ENCODE measurements at places on chromosomes 12 and 14.

DNA sequence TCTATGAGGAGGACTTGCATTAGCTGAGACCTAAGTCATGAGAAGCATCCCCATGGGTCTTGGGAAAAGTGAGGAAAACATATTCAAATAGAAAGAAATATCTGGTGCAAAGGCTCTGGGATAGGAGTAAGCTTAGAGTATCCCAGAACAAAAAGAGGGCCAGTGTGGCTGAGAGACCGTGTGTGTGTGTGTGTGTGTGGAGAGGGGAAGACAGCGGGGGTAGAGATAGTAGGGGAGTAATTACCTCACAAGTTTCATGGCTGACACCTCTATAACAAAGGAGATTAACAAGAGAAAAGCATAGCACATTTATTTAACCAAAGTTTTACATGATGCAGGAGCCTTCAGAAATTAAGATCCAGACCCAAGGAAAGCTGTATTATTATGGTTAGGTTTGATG lies 440.5 kb downstream of the RAD51B start:
- H3K27me3 ChIP-seq: no peaks in the 10 kb centered on the region
- H3K27ac ChIP-seq: peak overlapping the region; percentile 99
- H3K36me3 ChIP-seq: no peaks in the 10 kb centered on the region
- no peak overlapping the region for H3K4me3 ChIP-seq
- no peak for DNase-seq

DNA sequence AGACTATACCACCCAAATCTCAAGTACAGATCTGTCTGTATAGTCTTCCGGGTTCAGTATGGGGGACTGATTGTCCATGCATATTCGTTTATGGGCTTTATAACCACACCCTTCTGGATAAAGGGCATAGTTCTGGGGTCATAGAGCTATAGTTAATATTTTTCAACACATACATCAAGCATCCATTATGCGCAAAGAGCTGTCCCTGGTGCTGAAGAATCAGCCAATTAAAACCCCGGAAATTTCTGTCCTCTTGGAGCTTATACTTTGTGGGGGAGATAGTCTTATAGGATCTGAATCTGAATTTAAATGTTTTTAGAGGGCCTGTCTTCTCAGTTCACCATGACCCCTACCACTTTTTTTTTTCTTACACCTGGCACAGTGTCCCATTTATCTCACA lies 256.7 kb downstream of the SUDS3 start:
- DNase-seq: no peak
- H3K36me3 ChIP-seq: no peaks in the 10 kb centered on the region
- no peaks in the 10 kb centered on the region for H3K27me3 ChIP-seq
- H3K4me1 ChIP-seq: no peaks in the 10 kb centered on the region
- H3K27ac ChIP-seq: no peak overlapping the region

- no peak overlapping the region for H3K27ac ChIP-seq
- H3K36me3 ChIP-seq: peaks cover 12% of the 10 kb centered on the region
- no peaks in the 10 kb centered on the region for H3K27me3 ChIP-seq
- H3K4me1 ChIP-seq: no peaks in the 10 kb centered on the region
- H3K4me3 ChIP-seq: no peak overlapping the region
- no peak for DNase-seq
Observed at GRCh38 chr14:103172921-103173320, 49.7 kb downstream of the TNFAIP2 start.

- no peak overlapping the region for H3K27ac ChIP-seq
- H3K4me3 ChIP-seq: no peak overlapping the region
- no peaks in the 10 kb centered on the region for H3K4me1 ChIP-seq
- no peak for DNase-seq
Observed at GRCh38 chr12:106362971-106363370, 5.4 kb downstream of the POLR3B start.

DNA sequence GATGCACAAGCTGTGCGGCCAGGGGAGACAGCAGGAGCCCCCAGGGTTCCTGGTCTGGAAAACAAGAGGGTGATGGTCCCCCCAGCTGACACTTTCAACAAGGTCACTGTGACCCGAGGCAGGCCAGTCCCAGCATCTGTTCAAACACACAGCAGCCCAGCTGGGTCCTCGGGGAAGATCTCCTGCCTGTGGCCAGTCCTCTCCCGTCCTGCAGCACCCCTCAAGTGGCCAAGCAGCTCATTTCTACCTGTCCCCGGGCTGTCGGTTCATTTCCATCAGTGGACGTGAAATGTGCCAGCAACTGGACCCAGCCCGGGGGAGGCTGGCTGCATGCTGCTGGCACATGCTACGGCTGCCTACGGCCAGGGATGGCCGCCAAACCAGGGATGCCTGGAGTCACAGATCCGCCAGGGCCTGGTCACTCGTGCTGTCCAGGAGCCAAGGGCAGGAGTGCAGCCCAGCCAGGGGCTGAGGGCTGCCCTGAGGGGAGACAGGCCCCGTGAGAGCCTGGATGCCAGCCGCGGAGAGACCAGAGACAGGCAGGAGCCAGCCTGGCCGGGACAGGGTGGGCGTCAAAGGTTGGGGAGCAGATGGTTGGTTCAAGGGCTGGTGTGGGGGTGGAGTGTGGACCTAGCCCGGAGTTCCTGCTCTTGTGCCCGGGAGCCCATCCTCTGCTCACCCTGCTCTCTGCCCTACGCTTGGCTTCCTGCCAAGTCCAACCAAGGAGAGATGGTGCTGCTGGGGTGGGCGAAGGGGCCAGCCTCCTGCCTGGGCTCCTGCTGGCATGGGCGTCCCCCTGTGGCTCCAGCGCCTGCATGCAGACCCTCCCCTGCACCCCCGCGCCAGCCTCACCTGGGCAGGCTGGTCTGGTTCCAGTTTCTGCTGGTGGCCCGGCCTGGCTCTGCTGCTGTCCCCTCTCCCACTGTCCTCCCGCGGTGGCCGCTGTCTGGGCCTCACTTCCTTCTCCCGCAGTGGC lies 143.8 kb downstream of the ADGRD1 start:
- H3K27me3 ChIP-seq: no peaks in the 10 kb centered on the region
- H3K27ac ChIP-seq: no peak overlapping the region
- no peak overlapping the region for H3K4me3 ChIP-seq
- H3K36me3 ChIP-seq: no peaks in the 10 kb centered on the region

- H3K4me3 ChIP-seq: no peak overlapping the region
- H3K4me1 ChIP-seq: no peaks in the 10 kb centered on the region
- no peaks in the 10 kb centered on the region for H3K36me3 ChIP-seq
- DNase-seq: no peak
Observed at GRCh38 chr12:26172946-26173552, 22.3 kb upstream of the SSPN start.

GRCh38 chr14:21912367-21912766 lies 238.7 kb upstream of the OR4E1 start:
- no peaks in the 10 kb centered on the region for H3K4me1 ChIP-seq
- H3K36me3 ChIP-seq: no peaks in the 10 kb centered on the region
- H3K27ac ChIP-seq: no peak overlapping the region
- H3K27me3 ChIP-seq: no peaks in the 10 kb centered on the region

- no peaks in the 10 kb centered on the region for H3K4me1 ChIP-seq
- no peaks in the 10 kb centered on the region for H3K36me3 ChIP-seq
- no peak overlapping the region for H3K4me3 ChIP-seq
Observed at GRCh38 chr14:25074099-25074685, 24.2 kb upstream of the STXBP6 start.

- H3K4me1 ChIP-seq: no peaks in the 10 kb centered on the region
- no peaks in the 10 kb centered on the region for H3K36me3 ChIP-seq
Observed at GRCh38 chr12:116171549-116171948, 105.9 kb downstream of the MED13L start.

- peaks cover 2% of the 10 kb centered on the region for H3K36me3 ChIP-seq
- no peak for DNase-seq
- peaks cover 35% of the 10 kb centered on the region for H3K27me3 ChIP-seq
Observed at GRCh38 chr14:50828721-50829488, 2.1 kb downstream of the NIN start.

DNA sequence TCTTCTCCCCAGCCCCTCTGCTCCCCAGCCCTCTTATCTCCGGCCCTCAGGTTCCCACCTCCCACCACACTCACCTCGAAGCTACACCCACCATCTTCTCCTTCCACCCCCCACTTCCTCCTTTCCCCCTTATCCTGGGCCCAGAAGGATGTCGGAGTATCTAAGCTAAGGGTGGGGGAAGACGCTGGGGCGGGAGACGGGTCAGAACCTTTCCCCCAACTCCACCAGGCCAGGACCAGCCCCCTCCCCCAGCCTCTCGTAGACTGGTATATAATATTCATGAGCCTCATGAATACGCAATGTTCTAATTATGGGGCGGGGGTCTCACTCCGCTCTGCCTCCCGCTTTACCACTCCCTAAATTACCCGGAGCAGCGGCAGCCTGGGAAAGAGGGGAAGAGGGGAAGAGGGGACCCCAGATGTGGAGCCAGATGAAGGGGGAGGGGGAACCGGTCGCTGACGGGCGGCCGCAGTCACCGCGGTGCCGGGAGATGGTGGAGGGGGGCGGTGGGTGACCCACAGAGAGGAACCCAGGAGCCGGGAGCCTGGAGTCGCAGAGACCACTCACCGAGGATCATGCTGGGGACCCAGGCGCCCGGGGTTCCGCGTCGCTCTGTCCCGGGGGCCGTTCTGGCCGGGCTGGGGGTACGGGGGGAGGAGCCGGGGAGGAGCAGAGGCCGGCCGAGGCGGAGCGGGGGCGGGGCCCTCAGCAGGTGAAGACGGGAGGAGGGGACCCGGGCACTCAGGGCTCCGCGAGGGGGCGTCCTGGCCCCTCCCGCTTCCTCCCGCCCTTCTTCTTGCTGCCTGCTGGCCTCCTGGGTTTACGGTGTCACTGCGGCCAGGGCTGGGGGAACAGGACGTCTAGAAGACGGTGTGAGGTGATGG lies 6.4 kb upstream of the ZNF385A start:
- H3K4me3 ChIP-seq: peak overlapping the region; percentile 88
- peaks cover 26% of the 10 kb centered on the region for H3K4me1 ChIP-seq
- H3K27me3 ChIP-seq: no peaks in the 10 kb centered on the region
- no peaks in the 10 kb centered on the region for H3K36me3 ChIP-seq
- DNase-seq: peak; percentile 94

DNA sequence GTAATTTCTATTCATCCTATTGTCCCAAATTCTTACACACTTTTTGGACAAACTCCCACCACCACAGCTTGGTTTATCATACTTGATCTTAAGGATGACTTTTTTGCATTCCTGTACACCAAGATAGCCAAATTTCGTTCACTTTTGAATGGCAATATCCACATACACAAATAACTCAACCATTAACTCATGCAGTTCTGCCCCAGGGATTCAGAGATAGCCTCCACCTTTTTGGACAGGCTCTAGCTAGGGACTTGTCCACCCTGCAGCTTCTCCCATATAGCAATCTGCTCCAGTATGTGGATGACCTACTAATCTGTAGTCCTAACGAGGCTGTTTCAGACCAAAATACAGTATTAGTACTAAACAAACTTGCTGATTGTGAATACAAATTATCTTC lies 32.7 kb upstream of the OXA1L start:
- no peak for DNase-seq
- no peaks in the 10 kb centered on the region for H3K27me3 ChIP-seq
- H3K4me3 ChIP-seq: no peak overlapping the region
- H3K4me1 ChIP-seq: no peaks in the 10 kb centered on the region
- H3K27ac ChIP-seq: no peak overlapping the region

- no peak overlapping the region for H3K27ac ChIP-seq
- no peaks in the 10 kb centered on the region for H3K27me3 ChIP-seq
- H3K36me3 ChIP-seq: no peaks in the 10 kb centered on the region
- H3K4me3 ChIP-seq: no peak overlapping the region
- H3K4me1 ChIP-seq: peaks cover 4% of the 10 kb centered on the region
- DNase-seq: no peak
Observed at GRCh38 chr14:70692210-70692609, 50.5 kb downstream of the TTC9 start.

DNA sequence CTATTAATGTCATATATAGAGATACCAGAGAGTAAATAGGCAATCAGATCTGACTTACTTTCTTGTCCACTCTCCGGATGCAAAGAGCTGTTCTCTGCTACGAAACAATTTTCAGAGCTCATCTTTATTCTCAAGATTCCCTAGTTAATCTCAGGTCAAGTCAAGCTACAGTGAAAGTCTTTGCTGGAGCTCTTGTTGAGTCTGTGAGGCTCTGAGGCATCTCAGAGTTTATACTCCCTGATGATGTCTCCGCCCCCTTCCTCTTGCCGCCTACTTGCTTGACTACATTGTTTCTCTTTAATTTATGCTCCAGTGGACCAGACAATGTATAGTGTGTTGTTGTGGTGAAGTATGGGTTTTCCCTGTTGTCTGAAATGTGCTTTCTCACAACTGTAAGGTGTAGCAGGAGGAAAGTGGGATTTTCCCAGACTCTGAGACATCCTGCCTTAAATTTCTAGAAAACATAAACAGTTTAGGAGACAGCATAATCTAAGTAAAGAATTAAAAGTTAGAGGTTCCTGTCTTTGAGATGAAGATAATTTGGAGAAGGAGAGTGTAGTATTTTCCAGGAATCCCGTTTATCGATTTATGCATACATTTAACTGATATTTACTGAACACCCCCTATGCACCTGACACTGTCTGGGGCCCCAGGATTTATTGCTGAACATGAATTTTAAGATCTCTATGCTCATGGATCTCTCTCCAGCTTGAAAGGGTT lies at the start of gene CD69:
CD69 (minus strand) TSS at position 203 of the 720 bp plus-strand sequence; CDS start at position 122, 81 bp downstream.
- no peaks in the 10 kb centered on the region for H3K27me3 ChIP-seq
- H3K27ac ChIP-seq: no peak within 1 kb of the TSS
- DNase-seq: no peak
- H3K4me1 ChIP-seq: no peaks in the 10 kb centered on the region
- no peaks in the 10 kb centered on the region for H3K36me3 ChIP-seq
- no peak within 1 kb of the TSS for H3K4me3 ChIP-seq

DNA sequence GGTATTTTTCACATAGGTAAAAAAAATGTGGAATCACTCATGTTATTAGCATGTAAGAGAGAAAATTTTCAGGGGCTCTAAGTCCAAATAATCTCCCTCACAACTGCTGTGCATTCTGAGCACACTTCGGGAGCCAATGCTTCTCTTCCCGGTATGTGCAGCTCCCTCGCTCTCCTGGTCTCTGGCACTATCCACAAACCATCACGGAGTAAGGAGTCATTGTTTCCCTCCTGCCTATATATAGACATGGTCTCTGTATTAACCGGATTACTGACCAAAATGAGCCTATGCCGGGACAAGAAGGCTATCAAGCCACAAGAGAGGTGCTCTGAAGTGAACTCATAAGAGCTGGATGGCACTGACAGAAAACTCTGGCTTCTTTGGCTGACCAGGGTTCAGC lies 13.4 kb downstream of the HECTD4 start:
- DNase-seq: no peak
- H3K27ac ChIP-seq: no peak overlapping the region
- no peak overlapping the region for H3K4me3 ChIP-seq
- H3K27me3 ChIP-seq: no peaks in the 10 kb centered on the region
- no peaks in the 10 kb centered on the region for H3K36me3 ChIP-seq

- H3K27me3 ChIP-seq: no peaks in the 10 kb centered on the region
- no peak for DNase-seq
- peaks cover 2% of the 10 kb centered on the region for H3K36me3 ChIP-seq
- H3K4me3 ChIP-seq: no peak overlapping the region
- no peaks in the 10 kb centered on the region for H3K4me1 ChIP-seq
Observed at GRCh38 chr12:46982629-46983392, 96.6 kb upstream of the PCED1B start.

GRCh38 chr14:55254581-55254980 lies 16.6 kb upstream of the FBXO34 start:
- H3K27ac ChIP-seq: no peak overlapping the region
- no peaks in the 10 kb centered on the region for H3K4me1 ChIP-seq
- no peak for DNase-seq

All from H9 (cell line).